Activated naive CD8-positive, alpha-beta T cell treated with anti-CD3 and anti-CD28 coated beads for 36 hours (primary cell): ENCODE measurements at places on chromosomes 12 and 14.

DNA sequence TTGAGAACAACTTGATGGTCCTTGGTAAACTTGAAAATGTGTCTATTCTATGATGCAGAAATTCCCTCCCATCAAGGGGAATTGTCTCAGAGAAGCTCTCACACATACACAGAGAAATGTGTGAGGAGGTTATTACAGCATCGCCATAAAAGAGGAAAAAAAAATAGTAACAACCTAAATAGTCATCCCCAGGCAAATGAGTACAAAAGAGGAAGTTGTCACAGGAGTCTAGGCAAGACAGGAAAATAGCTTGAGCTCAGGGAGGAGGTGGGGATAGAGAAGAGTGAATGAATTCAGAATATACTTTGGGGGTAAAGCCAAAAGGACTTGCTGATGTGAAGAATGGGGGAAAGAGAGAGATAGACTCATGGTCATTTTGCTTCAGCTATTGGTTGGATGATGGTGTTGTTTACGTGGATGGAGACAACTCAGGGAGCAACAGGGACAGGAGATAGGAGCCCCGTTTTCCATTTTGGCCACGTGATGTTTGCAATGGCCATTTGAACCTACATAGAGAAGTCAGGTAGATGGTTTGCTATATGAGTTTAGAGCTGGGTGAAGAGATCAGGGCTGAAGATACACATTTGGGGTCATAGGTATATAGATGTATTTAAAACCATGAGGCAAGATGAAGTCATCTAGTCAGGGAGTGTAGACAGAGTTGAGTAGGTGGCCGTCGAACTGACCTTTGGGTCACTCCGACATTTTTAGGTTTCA lies 20.3 kb downstream of the LRRC74A start:
- no peak for DNase-seq

- DNase-seq = peak; percentile 95
Observed at GRCh38 chr14:96796851-96797581, at the start of gene VRK1. Gene VRK1 (plus strand): TSS chr14:96797382. CDS start chr14:96833472, 36,090 bp downstream.

GRCh38 chr12:47414511-47414910 lies 291.3 kb downstream of the RPAP3 start:
- peak; percentile 63 for DNase-seq

GRCh38 chr14:76500011-76500410 lies 124.1 kb downstream of the ESRRB start:
- DNase-seq = no peak

DNA sequence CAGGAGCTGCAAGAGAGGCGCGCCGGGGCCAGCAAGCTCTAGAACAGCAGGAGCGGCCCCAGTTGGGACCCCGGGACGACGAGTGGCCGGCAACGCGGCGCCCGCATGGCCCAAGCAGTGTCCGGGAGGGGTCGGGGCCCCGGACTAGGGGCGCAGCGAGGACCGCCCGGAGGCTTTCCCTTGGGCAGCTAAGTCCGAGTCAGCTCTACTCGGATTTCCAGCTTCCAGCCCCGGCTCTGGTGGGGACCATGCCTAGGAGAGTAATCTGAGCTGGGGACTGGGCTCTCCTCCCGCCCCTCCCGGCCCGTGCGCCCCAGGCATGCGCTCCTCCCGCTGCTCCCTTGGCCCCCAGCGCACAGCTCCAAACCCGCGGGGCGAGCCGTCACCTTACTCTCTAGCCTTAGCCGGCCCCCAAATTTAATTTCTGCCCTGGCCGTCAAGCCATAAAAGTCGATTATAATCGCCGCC lies 41.6 kb upstream of the CAPRIN2 start:
- peak; percentile 12 for DNase-seq

- no peak for DNase-seq
Observed at GRCh38 chr12:4421590-4422031, 24.0 kb downstream of the FGF6 start.

DNA sequence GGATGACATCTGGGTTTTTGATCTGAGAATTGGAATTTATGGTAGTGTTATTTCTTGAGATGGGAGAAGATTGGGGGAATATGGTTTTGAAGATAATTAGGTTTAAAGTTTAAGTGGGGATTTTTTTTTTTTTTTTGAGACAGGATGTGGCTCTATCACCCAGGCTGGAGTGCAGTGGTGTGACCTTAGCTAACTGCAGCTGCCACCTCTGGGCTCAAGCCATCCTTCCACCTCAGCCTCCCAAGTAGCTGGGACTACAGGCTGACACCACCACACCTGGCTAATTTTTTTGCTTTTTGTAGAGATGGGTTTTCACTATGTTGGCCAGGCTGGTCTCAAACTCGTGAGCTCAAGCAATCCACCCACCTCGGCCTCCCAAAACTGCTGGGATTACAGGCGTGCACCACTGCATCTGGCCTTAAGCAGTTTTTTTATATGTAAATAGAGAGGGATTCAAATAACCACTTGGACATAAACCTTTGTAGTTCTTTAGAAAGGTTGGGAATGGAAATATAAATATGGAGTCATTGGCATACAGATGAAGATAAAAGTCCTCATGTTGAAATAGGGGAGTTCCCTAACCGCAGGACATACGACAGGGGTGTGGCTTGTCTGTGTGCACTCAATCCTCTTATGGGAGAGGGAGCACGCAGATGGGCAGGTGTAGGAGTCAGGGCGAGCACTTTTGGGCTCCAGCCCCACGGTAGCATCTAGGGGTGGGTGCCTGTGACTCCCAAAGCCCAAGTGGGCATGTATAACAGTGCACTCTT lies 4.7 kb downstream of the LIN52 start:
- DNase-seq = no peak

GRCh38 chr12:23484238-23484637 lies 465.2 kb downstream of the SOX5 start:
- no peak for DNase-seq

DNA sequence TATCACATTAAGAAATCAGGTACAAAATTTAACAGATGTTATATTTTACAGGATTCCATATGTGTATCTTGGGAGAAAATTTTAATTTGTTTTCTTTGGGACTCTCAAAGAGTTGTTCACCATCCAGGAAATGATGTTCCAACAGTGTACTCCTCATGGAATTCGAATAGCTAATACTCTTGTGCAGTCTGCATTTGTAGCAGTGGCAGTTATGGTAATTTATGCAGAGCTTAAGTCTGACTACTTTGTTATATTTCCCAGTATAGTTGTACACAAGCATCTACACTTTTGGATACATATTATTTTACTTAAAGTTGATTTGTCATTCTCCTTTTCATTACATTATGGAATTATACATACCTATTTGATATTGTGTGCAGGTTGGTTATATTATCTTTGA lies 436.7 kb upstream of the FBXO33 start:
- DNase-seq = no peak

DNA sequence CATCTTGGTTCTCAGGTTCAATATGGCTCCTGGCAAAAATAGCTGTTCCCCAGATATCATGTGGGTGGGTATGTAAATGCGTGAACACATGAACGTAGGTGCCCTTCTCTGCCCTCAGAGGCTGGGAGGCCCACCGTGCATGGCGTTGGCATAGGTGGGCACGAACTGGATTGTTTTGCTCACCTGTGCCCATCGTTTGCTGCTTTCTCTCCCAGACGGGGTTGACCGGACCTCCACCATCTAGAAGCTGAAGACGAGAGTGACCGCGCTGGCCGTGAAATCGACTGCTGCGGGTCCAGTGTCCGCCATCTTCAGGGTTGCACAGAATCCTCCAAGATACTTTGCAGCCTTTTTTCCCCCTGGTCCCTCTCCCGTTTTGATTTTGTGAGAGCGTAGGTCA lies 113.9 kb downstream of the GCH1 start:
- no peak for DNase-seq

GRCh38 chr12:86122846-86123468 lies 133.2 kb downstream of the MGAT4C start:
- DNase-seq = no peak

DNA sequence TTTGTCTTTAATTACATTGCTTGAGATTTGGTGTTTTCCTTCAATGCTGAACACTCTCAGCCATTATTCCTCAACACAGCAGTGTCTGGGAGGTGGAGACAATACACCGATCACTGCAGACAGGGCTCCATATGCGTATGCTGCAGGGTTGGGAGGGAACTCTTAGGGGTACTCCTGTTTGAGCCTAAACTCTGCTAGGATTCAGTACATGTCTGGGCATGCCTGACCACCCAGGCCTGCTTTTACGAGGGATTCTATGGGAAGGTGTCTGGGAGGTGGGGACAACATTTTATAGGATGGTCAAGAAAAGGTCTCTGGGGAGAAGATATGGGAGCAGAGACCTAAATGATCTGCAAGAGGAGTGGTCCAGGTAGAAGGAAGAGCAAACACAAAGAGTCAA lies 34.3 kb downstream of the DHRS2 start:
- no peak for DNase-seq

- DNase-seq = no peak
Observed at GRCh38 chr12:115840159-115840558, 437.3 kb downstream of the MED13L start.

DNA sequence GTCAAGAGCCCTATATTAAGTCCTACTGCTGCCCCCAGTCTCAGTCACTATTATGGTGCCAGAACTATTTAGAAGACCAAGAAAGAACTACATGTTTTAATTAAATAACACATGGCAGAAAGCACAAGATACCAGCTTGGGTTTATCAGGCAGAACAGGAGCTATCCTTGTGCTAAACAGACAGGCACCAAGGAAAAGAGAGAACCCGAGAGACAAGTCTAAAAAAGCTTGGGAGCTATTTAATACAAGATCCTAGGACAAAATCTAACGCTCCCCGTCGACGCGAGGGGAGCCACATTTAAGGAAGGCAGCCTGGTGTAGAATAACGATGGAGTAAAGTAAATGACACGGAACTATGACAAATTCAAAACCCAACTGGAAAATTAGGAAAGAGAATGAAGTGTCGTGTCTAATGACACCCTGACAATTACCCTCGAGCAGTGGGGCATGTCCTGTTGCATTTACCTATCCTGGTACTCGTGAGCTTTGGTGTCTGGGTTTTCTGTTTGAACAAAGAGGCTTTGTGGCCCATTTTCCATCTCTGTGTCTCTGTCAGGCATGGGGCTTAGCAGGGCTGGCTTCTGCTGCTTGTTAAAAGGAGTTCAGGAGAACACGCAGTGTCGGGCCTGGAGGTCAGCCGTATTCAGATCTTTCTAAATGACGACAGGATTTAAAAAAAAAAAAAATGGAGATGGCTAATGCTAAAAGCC lies 140.6 kb downstream of the ETNK1 start:
- DNase-seq = no peak

DNA sequence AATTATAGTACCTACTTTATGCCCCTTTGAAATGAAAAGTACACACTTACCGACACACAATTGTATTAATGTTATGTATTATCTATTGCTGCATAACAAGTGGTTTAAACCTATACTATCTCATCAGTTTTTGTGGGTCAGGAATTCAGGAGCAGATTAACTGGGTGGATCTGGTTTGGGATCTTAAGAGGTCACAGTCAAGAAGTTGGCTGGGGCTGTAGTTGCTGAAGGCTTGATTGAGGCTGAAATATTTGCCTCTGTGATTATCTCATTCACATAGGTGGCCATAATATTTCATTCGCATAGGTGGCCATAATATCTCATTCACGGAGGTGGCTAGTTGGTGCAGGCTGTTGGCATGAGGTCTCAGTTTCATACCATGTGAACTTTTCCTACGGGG lies 5.7 kb downstream of the METTL25 start:
- DNase-seq = no peak

- DNase-seq = no peak
Observed at GRCh38 chr14:71726580-71727021, 205.6 kb upstream of the RGS6 start.

DNA sequence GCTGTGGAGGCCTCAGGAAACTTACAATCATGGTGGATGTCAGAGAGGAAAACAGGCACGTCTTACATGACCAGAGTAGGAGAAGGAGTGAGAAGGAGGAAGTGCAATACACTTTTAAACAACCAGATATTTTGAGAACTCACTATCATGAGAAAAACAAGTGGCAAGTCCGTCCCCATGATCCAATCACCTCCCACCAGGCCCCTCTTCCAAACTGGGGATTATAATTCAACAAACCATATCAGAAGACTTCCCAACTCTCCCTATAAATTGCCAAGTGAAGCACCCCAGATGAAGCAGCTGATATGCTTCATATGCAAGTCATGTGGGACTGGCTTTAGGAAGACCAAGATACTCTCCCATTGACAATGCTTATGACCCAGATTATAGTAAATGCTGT lies 11.6 kb upstream of the ACSM4 start:
- no peak for DNase-seq

- DNase-seq = no peak
Observed at GRCh38 chr14:95043732-95044462, 113.4 kb downstream of the DICER1 start.

GRCh38 chr12:16348435-16349130 lies 1.1 kb downstream of the MGST1 start:
- DNase-seq = no peak

DNA sequence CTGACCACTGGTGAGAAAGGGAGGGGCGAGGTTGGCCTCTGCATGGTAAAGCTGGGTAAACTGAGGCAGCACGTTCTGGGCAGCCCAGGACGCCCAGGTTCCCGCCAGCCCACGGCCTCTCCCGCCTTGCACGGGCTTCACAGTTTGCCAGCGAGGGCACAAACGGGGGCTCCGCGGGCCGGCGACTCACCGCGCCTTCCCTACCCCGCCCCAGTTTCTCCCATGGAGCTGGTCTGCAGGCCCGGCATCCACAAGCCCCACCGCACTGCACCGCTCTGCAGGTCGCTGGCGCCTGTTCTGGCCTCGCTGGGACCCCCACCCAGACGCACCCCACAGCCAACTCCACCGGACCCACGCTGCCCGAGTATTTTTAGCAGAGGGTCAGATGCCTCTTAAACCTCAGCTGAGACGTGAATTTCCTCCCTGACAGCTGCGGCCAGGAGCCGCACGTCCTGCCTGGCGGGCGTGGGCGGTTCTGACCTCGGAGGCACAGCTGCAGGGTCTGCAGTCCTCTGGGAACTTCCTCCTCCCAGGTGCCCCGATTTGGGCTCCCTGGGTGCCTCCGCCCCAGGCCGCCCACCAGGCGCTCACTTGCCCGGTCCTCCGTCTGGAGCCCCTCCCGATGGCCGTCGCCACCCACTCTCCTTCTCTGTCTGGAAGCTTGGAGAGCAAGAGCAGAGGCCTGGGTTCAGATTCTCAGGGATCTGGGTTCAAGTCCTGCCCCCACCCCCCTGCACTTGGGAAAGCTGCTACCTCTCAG lies 29.5 kb upstream of the INF2 start:
- peak; percentile 22 for DNase-seq

DNA sequence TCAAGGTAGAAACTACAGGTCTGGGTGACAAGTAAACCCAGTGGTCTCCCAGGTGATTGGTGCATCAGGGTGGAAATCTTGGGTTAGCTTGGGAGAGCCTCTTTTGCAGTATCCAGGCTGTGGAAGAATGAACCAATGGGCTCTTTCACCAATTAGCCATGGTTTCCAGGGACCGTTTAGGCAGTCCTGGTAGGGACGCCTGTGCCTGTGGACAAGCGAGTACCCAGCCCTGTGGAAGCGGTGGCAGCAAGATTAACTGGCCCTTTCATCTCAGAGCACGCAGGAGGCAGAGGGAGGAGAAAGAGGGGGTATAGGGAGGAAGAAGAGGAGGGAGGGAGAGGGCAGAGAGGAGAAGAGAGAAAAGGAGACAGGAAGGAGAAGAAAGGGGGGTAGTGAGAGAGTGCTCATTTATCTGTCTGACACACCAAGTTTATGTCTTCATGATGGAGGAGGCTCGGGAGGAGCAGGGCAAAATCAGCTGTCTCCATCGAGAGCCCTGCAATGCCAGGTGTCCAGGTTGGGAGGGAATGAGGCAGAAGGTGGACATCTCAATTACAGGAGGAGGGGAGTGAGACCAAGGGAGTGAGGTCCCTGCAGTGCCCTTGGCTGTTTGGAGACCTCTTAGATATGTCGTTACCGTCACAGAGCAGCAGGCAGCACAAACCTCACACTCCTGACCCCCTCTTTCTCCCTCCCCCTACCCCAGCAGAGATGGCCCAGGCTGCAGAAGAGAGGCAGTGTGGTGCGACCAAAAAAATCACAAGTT lies 4.6 kb upstream of the ZDHHC22 start:
- DNase-seq = no peak
